Stimulated activated CD8-positive, alpha-beta memory T cell treated with anti-CD3 and anti-CD28 coated beads, Interleukin-7, amount 100 ng/mL, for 1 hour (primary cell): ENCODE measurements at places on chromosomes 13 and 19.

DNA sequence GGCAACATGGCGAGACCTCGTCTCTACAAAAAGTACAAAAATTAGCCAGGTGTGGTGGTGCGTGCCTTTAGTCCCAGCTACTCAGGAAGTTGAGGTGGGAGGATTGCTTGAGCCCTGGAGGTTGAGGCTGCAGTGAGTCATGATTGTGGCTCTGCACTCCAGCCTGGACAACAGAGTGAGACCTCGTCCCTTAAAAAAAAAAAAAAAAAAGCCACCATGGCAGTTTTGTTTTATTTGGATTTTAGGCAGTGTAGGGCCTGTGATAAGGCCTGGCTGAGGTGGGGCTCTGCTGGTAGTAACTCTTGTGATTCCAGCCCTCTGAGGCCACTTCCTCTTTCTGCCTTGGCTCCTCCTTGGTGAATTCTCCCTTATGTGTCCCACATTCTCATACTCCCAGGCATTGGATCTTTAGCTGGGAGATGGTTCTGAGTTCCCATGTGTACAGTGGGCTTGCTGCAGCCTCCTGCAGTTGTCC lies 39.2 kb downstream of the GATAD2A start:
- no peak for DNase-seq

GRCh38 chr13:30112602-30113435 lies 194.5 kb downstream of the KATNAL1 start:
- peak; percentile 62 for DNase-seq

GRCh38 chr13:113793718-113794085 lies 34.7 kb downstream of the TMEM255B start:
- DNase-seq = no peak

DNA sequence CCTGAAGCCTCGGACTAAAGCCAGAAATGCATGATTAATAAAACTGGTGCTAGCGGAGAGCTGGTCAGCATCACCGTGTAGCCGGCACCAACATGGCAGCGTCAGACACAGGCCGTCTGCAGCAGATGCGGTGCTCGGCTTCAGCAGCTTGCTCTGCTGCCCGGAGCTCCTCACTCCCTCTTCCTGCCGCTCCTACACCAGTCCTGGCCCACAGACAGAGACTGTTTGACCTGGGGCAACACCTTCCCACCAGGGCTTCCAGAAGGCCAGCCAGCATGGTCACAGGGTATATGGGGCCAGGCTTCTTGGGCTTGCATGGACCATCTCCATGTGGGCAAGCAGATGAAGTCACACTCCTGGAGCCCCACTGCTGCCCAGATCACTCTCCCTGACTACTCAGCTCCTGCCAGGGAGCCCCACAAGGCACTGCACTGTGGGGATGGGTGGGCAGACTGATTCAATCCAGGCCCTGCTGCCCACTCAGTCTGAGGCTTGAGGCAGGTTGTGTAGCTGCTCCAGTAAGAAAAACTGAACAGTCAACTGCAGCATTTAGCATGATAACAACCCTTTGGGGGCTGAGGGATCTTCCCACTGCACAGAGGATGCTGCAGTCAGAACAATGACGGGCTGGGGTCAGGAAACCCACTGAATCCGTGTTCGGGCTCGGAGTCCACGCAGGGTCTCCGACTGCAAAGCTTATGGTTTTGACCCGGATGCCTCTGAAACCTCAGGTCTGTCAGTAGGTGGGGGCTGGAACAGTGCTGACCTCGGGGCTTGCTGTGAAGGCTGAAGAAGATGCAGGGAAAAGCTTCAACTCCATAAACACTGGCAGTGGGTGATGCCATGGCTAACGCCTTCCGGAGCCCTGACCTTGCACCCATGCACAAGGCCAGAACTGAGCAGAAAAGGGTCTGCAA lies 45.6 kb downstream of the CEBPG start:
- no peak for DNase-seq

- DNase-seq = no peak
Observed at GRCh38 chr13:27466513-27466912, 16.1 kb upstream of the MTIF3 start.

DNA sequence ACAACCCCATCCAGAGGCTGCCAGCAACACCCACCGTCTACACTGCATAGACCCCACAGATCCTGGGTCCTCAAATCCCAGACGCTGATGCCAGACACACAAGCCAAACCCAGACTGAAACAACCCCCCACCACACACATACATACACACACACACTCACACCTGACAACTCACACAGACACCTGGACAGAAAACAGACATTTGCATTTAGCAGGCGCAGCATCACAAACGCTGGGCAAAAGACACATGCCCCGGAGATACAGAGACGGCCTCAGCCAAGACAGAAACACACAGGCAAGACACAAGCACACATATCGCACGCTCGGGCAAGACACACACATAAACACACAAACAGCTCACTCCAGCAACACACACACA lies 1.3 kb downstream of the BBC3 start:
- no peak for DNase-seq

GRCh38 chr19:44741258-44741731 lies 7.2 kb upstream of the BCL3 start:
- DNase-seq = no peak

- no peak for DNase-seq
Observed at GRCh38 chr13:44054525-44054924, 174.8 kb downstream of the LACC1 start.

GRCh38 chr13:30255696-30256095 lies 51.7 kb downstream of the KATNAL1 start:
- no peak for DNase-seq

DNA sequence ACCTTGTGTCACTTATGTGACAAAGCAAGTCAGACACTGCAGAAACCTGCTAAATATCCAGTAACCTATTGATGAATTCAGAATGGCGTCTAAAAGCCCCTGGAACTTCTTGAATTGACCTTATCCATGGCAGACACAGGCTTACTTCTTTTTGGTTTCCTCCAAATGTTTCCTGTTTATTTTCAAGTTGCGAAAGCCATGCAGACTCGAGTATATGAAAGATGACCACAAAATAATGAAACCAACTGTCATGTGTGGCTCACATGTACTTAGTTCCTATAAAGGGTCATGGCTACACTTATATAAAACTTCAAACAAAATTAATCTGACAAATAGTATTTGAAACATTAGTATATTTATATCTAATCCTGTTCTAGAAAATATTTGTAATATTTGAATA lies 113.1 kb upstream of the FNDC3A start:
- DNase-seq = no peak

GRCh38 chr13:66222926-66223325 lies 1007.2 kb downstream of the PCDH9 start:
- no peak for DNase-seq

- DNase-seq = no peak
Observed at GRCh38 chr13:93388701-93389100, 162.1 kb downstream of the GPC6 start.

- DNase-seq = no peak
Observed at GRCh38 chr13:95636853-95637252, 7.7 kb downstream of the DZIP1 start.

- DNase-seq = no peak
Observed at GRCh38 chr13:42039457-42039945, 8.9 kb upstream of the DGKH start.

DNA sequence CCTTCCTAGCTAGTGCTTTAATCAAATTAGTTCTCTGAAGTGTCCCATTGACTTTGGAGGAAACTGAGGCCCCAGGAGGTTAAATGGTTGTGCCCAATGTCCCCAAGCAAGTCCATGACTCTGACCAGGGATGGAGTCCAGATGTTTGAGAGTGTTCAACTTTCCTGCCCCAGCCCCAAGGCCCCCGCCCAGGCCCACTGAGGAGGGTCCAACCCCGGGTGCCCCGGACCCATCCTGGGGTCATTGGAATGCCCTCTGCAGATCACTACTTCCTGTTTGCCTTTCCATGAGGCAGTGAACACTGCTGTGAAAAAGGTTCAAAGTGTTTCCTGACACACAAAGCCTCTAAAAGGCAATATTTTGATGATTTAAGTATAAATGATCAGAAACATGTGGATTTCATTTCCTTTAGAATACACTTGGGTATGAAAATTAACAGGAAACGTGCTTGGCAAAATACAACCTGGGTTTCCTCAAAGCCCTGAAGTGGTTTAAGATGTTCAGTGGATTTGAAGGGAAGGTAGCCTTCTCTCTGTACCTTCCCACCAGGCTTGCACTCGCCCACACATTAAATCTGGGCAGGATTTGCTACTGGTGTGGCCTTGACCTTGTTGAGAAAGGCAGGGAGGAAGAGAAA lies 335.7 kb downstream of the TSHZ3 start:
- no peak for DNase-seq

GRCh38 chr19:48568345-48568886 lies 16.4 kb downstream of the SULT2B1 start:
- DNase-seq = no peak

DNA sequence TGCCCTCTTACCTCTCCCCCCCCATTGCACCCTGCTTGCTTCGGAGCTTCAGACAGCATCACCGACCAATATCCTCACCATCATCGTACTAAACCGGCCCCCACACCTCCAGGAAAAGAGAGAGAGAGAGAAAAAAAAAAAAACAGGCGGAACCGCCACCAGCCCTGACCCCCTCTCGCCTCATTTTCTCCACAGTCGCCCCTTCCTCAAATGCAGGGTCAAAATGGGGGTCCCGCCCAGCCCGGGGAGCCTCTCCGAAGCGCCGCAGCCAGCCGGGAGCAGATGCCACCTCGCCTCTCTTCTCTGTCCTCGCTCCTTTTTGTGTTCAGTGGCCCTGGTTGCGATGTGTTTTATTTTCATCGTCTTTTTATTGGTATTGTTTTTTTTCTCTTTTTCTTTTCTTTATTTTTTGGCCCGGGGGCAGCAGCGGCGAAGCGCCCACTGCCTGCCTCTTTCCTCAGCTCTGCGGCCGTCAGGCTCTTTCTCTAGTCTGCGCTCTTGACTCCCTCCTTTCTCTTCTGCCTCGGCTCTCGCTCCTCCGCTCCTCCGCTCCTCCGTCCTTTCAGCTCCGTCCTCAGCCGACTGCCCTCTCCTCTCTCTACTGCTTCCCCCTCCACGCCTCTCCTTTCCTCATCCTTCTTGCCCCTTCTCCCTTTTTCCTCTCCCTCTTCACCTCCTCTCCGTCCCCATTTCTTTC lies 41.4 kb downstream of the DEDD2 start:
- DNase-seq = no peak

DNA sequence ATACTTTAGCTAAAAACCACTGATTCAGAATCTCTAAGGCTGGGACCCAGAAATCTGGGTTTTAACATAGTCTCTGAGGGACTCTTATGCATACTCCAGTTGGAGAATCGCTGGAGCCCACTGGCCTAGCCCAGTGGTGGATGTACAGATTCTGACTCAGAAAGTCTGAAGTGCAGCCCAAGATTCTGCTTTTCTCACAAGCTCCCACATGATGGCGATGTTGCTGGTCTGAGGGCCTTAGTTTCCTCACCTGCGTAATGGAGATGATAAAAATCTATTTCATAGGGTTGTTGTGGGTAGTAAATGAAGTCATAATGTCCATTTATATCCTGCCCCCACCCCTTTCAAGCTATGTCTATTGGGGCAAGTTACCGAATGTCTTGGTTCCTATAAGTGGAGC lies 7.7 kb upstream of the CDADC1 start:
- no peak for DNase-seq

DNA sequence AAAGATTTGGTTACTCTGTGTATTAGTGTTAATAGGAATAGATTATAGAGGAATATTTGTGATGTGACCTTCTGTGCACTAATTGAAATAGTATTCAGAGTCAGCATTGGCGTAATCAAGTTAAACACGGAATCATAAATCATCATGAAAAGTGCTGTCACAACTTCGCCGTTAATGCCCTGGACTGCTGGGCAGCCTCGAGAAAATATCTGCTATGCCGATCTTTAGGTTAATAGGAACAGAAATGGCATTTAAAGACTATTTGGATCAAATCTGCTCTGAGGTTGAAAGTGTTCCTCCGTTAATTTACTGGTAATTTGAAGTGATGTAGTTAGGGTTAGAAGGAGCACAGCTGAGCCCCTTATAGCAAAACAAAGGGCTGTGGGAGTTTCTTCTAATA lies 219.0 kb downstream of the MZT1 start:
- no peak for DNase-seq

DNA sequence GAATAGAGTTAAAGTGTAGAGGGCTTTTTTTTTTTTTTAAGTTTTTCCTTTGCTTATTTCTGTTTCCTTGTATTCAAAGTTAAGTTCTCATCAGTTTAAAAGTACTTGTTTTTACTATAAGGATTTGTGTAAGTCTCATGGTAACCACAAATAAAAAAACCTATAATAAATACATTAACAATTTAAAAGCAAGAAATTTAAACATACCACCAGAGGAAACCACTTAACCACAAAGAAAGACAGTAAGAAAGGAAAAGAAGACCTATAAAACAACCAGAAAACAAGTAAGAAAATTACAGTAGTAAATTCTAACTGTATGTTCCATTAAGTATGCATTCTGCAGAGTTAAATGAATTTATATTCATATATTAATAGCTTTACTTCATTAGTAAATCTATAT lies 999.1 kb upstream of the ATXN8OS start:
- DNase-seq = no peak

- DNase-seq = no peak
Observed at GRCh38 chr19:5563008-5563431, 4.7 kb downstream of the TINCR start.

DNA sequence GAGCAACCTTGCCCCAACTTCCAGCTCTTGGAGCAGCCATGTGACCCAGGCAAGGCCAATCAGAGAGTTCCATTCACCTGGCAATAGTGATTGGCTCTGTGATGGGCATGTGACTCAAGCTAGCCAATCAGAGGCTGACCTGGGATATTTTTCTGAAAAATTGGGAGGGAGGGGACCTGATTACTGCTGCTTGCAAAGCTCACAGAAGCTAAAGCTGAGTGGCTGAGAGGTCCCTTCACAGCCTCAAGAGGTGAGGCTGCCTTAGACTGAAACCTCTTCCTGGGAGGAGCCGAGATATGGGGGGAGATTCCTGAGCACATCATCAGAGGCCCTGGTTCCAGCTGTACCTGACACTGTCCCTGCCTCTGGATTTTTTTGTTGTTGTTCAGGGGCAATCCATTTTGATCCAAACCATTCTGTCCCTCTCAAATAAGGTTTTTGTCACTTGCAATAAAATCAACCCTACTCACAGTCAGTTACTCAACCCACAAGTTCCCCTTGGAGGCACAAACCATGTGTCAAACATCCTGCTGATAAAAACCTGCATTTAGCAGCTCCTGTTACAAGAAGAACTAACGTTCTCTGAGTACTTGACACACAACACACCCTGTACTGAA lies 4.8 kb downstream of the CIB3 start:
- no peak for DNase-seq

DNA sequence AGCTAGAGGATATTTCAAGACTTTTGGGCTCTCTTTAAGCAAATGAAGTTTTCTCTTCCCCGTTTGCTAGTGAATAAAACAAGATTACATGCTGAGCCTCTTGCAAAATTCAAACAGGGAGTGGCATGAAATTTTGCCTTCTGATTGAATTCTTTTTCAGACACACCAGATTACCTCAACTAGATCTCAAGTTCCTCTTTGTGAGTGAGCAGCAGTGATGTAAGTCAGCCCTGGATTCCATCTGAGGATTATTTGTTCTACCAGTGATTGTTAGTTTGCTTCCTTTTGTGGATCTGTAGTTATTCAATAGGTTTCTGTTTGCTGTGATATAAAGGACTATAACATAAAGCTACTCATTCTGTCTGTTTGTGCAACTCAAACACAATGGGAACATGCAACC lies 407.7 kb downstream of the LMO7 start:
- no peak for DNase-seq

- DNase-seq = no peak
Observed at GRCh38 chr13:110044551-110045111, 258.2 kb upstream of the IRS2 start.
